ENCODE measurements at places on chromosomes 12 and 14.
A peak's percentile ranks its signal among the peaks of the same experiment; 100 is the strongest.

DNA sequence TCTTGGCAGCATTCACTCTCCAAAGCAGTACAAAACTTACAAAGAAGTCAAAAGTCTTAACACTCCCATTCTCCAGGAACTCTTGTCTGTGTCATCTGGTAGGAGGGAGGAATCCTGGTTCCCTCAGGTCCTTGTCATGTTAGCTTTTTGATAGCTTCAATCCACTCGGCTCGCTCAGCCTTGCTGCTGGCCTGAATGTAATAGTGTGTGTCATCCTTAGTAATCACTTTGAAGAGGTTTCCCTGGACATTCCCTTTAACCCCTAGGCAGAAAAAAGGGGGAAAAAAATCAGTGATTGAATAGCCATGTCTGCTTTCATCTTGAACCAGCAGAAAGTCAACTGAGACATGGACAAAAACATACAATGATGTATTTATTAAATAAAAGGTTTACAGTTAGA lies 24.8 kb downstream of the PLEK2 start:
- DNase-seq = peak; percentile 20

DNA sequence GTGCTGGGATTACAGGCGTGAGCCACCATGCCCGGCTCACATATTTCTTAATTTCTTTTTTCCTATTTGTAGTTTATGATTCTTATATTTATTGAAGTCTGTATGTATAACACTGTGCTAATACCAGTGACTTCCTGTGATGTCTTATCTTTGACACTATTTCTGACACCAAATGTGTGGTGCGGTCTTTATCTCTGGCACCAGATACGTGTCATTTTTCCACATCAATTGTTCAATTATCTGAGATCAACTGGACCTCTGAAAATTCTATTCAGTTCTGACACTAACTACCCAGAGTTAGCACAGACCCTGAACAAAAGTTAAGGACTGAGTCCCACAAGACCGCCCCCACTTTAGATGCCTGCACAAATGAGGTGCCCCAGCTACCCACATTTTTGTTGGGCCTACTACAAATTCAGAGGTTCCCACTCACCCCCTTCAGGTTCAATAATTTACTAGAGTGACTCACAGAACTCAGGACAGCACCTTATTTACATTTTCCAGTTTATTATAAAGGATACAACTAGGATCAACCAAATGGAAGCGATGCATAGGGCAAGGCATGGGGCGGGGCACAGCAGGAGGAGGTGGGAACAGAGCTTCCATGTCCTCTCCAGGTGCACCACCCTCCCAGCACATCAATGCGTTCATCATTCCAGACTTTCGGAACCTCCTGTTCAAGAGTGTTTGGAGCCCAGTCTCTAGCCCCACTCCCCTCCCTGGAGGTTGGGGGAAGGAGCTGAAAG lies 11.6 kb upstream of the SRSF9 start:
- DNase-seq = no peak

- DNase-seq = peak; percentile 62
Measured at GRCh38 chr14:62162998-62163589, 400.9 kb downstream of the SNAPC1 start.

GRCh38 chr14:102584871-102585869 lies 7.3 kb upstream of the RCOR1 start:
- DNase-seq = no peak

DNA sequence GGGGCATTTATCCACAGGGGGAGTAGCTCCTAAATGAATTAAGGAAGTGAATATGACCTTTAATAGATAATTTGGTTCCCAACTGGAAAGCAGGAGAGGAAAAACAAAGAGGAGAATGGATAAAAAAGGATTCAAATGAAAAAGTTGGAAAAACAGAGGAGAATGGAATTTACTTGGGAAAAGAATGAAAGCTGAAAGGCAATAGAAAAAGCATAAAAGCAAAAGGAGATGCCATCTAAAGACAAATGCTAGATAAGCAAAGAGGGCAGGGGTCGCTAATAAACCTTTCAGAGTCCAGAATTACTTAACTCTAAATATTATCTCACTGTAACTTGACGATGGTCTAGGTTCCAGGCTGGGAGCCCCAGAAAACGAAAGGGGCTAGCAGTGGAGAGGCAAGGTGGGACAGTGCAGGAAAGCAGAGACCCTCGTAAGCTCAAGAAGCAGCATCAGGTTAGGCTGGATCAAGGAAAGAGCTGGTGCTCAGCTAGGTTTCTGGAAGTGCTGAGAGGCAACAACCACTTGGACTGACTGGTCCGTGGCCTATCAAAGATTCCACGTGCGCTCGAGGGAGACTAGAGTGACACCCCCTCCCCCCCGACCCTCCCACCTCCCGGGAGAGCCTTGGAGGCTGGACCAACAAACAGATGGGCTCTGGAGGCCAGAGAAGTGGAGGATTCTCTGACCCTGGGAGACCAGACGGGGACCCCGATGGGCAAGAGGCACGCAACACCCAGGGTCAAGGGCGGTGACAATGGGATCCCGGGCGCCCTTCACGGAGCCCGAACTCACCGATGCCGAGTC lies 1.2 kb downstream of the SLC2A13 start:
- DNase-seq = no peak

- no peak for DNase-seq
Measured at GRCh38 chr12:122889761-122890520, 6.0 kb downstream of the VPS37B start.

GRCh38 chr14:22657861-22658260 lies 13.7 kb upstream of the OR6J1 start:
- no peak for DNase-seq

GRCh38 chr12:87467936-87468335 lies 561.3 kb downstream of the C12orf50 start:
- no peak for DNase-seq

DNA sequence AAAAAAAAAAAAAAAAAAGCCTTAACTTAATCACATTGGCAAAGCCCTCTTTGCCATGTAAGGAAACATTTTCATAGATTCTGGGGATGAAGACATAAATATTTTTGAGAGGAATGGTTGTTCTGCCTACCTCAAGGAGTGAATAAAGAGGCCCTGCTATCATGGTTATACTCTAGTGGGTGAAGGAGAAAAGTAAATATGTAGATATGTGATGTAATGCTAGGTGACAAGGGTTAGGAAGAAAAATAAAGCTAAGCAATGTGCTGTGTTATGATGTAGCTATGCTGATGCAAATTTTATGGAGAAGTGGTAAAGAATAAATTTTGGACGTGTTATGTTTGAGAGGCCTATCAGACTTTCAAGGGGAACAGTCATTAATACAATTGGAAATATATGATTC lies 80.1 kb upstream of the DUSP6 start:
- DNase-seq = no peak

GRCh38 chr12:27472604-27473003 lies 26.1 kb downstream of the SMCO2 start:
- DNase-seq = no peak

GRCh38 chr12:88241862-88242570 lies 99.9 kb downstream of the TMTC3 start:
- no peak for DNase-seq

- DNase-seq = no peak
Measured at GRCh38 chr14:20667957-20668356, 16.4 kb upstream of the RNASE4 start.

DNA sequence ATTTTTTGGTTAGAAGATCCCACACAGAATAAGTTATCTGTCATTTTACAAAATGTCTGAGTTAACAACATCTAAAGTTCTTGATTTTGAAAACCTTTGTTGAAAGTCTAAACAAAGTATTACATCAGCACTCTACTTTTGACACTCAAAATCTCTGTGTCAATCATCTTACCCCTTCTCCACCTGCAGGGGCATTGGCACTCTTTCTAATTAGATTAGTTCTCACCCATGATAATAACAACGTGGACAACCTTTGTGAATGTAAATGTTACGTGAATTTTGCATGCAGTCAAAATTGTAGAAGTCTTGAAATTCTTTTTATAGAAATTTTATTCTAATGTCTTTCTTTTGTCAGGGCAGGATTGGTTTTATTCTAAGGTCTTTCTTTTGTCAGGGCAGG lies 33.5 kb upstream of the PPFIA2 start:
- no peak for DNase-seq

GRCh38 chr14:34479694-34480093 lies 17.7 kb upstream of the SPTSSA start:
- DNase-seq = no peak

DNA sequence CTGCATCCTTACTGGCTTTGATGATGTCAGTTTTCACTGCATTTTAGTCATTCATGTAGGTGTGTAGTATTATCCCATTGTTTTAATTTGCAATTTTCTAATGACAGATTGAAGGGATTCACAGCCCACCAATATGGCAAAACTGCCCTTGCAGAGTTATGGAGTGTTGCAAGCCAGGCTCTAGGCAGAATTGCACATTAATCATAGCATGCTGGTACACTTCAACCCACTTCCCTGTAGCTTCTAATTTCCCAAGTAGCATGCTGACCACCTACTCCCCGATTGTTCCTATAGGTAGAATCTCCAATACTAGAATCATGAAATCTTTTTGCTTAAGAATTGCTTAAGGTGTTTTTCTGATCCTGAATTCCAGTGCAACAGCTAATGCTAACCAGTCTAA lies 5.2 kb upstream of the RNASE6 start:
- DNase-seq = no peak

GRCh38 chr12:31431721-31432240 lies 105.8 kb upstream of the SINHCAF start:
- DNase-seq = no peak

DNA sequence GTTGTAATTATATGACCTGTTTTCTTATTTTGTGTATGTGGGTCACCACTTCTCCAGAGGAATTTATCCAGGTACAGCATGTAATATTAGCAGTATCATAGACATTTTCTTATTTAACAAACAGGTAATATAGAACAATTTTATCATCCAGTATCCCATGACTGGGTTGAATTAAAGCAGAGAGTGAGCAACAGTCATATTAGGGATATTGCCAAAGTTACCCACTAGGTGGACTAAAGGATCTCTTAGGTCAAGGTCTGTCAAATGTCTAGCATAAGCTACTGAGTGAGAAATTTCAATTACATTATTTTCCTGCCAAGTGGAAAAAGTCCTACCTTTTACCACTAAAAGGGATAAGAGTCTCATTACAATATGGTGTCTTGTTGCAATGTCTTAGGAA lies 62.1 kb upstream of the TRIM9 start:
- DNase-seq = no peak

DNA sequence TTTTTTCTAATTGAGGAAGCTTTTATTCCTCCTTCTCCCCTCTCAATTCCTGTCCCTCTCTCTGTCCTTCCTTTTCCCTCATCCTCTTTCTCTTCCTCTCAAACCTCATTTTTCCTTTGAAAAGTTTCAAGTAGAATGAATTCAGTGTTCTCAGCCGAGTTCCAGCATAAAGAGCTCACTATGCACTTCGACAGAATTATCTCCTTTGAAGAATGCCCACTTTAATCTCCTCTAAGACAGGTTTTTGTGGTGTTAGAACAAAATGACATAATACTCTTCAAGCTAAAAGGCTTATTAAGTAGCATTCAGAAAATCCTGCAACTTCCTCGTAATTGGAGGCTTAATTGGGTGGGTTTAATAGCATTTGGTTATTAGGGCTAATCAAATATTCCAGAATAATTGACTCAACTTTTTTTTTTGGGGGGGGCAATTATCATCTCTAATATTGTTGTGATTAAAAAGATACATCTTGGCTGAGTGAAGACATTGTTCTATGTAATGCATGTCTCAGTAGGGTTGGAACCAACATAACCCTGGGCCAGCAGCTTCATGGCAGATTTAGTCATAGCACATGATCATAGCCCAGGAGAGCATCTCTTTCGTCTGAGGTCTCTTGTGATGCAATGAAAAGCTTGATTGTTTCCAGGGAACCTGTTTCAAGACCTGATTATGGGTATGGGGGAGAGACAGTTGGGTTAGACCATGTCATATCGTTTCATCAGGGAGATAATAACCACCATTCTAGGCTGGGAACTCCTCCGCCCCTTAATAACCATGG lies 25.0 kb upstream of the SLC24A4 start:
- DNase-seq = no peak

DNA sequence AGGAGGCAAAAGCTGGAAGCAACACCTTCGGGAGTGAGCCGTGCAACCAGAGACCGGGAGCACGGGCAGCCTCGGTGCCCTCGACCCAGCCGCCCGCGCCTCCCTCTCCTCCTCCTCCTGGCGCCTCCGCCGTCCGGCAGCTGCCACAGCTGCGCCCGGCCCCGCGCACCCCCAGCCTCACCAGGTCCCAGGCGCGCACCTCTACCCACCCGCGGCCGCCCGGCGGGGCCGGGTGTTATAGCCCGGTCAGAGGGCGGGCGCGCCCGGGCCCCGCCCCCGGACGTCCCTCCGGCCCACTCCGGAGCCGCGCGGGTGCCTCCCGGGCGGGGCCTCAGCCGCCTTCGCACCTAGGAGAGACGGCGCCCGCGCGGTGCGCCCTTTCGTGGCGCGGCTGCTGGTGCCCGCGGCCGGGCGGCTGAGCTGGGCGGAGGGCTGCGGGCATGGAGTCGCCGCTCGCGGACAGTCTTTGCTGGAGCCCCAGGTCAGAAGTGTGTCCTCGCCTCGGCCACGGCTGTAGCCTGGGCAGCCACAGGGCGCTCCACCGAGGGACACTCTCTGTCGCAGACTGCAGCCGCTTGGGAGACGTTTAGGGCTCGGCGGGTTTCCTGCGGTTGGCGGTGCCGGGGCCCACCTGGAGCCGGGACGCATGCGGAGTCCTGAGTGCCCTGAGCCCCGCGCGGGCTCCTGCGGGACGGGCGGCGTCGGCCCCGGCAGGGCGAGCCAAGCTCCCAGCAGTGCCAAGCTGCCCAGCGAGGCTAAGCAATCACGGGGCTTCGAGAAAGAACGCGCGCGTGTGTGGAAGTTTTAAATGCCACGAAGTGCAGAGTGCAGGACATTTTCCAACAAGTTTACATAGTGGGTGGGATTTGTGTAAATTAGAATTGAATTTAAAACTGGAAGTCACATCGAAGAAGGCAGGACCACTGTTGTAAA lies at the start of gene CPM:
Gene CPM, minus strand, starts transcription at position 211 of the 933 bp plus-strand sequence. CDS start 334 bp downstream, outside the sequence.
- DNase-seq = peak; percentile 32

DNA sequence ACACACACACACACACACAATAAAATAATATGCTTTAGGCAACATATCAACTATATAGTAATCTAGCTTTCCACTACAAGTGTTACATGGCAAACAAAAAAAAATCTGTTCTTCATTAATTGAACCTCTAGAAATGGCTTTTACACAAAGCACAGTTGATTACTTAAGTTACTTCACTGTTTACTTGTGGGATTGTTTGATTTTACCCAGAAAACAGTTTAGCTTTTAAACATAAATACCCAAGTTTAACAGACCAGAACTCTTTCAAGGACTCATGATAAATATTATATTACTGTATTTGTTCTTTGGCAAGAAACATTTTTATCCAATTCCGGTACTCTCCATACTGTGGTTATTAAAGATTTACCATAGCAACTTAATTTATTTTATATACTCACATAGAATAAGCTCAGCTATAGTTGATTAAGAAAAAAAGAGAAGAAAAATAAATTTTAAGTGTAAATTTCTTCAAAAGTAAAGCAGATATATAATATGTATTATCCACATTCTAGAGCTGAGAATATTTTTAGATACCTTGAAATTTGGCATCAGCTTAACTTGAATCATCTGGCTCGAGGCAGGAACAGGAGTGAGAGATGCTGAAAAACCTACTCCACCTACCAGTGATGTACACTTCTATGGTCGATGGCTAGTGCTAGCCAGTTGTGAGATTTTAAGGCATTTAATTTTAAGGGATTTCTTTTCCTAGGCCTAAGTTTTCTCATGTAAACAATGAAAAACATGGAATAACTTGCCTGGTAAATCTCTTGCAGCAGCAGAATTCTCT lies 126.0 kb downstream of the BTG1 start:
- no peak for DNase-seq

GRCh38 chr12:40957417-40957816 lies 230.7 kb upstream of the PDZRN4 start:
- DNase-seq = no peak

- DNase-seq = peak; percentile 85
Measured at GRCh38 chr12:121240484-121241101, 30.7 kb downstream of the P2RX4 start.

GRCh38 chr14:23555533-23555881 lies 564 bp upstream of the THTPA start:
- no peak for DNase-seq
